ENCODE measurements at places on chromosomes 2 and 18.

DNA sequence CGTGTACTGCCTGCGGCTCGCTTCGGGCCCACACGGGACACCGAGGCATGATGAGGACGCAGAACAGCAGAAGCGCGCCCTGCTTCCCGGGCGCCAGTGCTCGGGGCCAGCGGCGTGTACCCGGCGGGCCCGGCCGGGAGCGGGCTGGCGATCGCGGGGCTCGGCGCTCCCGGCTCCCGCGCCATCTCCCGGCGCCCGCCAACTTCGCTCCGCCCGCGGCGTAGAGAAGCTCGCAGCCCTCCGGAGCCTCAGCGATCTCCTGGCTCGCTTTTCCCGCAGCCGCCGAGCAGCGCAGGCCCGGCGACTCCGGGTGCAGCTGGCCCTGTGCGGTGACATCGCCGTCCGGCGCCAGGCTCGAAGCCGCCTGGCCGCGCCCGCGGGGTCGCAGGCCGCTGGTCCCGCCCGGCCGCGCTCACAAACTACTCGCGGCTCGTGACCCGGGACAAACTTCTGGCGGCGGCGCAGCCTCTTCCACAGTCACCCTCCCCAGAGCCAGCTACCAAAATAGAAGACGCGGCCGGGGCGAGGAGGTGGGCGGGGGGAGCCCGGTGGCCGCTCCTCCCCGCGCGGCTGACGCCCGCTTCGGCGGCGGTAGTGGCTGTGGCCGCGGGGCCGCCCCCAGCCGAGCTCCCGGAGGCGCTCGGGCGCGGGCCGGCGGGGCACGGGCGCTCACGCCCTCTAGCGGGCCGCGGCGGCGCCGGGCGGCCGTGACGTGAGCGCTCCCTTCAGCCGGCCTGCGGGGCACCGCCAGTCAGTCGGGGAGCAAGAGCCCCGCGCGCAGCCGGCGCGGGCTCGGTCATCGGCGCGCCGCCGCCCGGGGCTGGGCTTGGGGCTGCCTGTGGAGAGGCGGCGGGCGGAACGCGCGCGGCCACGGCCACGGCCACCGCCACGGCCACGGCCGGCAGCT lies at the start of gene PTPRM:
TSS of gene PTPRM (plus strand) at position 750 of the 907 bp plus-strand sequence. CDS start 503 bp downstream, outside the sequence.
- peak; percentile 31 for DNase-seq

GRCh38 chr2:135563793-135564192 lies 32.5 kb downstream of the R3HDM1 start:
- no peak for DNase-seq

DNA sequence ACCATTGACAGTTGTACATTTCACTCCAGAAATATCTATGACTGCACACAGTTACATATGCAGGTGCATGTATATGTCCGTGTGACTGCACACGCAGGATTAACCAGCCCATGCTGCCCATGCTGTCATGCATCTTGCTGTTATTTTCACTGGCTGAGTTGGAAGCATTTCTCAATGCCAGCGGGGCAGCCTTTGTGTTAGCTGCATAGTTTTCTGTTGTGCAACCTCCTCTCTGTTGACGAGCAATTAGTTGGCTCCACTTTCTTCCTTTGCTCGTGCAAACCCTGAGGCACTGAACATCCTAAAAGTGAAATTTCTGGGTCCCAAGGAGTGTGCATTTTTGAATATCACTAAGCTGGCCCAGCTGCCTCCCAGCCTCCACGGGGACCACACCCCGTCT lies 133.4 kb upstream of the GLI2 start:
- DNase-seq: no peak

DNA sequence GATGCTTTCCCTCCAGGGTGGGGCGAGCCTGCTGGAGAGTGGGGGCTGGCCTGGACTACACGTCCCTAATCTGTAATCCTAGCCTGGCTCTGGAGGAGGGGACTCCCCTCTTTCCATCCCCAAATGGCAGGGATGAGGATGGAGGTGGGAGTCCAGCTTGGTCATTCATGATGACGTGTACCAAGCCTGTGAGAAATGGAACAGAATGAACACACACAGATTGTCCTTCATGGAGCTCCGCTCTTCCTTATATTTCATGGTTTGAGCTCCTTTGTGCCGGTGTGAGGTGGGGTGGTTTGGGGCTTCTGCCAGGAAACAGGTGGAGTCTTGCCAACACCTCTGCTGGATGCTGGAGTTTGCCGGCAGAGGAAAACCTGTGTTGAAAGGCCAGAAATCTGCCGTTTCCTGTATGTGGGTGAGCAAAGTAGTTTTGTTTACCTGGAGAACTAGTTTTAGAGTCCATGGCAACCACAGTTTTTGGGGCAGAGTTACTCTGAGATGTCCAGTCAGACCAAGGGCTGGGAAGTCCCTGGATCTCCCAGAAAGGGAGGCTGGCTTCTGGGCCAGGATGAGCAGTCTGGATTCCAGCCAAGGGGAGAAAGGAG lies 417.6 kb upstream of the MEX3C start:
- DNase-seq: no peak

DNA sequence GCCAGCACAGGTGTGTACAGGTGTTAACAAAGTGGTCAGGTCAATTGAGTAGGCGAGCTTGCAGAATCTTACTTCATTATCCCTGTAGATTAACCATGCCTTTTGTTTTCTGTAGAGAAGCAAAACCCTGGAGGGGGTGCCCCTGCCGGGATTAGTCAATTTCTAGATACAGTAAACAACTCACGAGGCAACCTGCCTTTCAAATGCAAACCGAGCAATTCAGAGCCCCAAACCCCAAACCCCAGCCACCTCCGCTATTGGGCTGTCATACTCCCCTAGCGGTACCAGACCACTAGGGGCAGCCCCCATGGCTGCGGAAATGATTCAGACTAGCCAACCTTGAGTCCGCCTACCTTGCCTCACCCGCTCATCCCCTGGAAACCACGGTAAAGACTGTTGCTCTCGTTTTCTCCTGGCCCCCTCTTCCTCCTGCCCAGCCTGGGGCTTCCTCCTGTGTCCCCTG lies 61.4 kb upstream of the KIF5C start:
- DNase-seq: peak; percentile 60

DNA sequence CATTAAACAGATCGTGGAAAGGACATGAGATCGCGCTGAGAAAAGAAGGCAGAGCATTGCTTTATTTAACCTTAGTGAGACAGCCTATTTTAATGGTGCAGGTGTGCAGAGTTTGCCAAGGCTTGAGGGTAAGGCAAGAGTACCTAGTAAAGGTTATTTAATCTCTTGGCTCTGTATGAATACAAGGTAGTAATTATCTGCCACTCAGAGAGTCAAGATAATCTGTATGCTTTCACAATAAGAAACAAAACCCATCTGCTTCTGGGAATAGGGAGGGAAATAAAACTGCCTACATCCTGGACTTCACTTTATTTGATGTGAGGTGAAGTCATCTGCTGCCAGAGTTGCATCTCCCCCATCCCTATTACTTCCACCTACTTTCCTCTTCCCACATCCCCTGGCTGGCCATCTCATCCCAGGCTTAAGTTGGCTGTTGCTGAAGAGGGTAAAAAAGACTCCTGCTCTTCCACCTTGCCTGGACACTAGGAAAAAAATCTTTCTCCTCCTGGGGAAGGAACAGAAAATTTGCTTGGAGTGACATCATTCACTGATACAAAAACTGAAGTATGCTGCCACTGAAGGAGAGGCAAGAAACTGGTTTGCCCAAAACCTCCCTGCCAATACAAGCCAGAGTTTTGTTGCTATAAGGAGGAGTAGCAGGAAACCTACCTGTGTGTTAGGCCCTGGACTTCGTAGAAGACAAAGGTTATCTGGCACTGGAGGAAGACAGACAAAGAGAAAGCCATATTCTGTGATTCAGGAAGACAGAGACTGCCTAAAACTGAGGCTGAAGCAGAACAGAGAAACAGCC lies 35.8 kb upstream of the ARHGAP25 start:
- no peak for DNase-seq

Measured in activated T-cell treated with anti-CD3 and anti-CD28 coated beads for 24 hours (primary cell).